ENCODE measurements at places on chromosomes 5 and 9.

GRCh38 chr5:116766470-116766947 is 191.9 kb upstream of the SEMA6A start:
- peak; percentile 98 for DNase-seq

DNA sequence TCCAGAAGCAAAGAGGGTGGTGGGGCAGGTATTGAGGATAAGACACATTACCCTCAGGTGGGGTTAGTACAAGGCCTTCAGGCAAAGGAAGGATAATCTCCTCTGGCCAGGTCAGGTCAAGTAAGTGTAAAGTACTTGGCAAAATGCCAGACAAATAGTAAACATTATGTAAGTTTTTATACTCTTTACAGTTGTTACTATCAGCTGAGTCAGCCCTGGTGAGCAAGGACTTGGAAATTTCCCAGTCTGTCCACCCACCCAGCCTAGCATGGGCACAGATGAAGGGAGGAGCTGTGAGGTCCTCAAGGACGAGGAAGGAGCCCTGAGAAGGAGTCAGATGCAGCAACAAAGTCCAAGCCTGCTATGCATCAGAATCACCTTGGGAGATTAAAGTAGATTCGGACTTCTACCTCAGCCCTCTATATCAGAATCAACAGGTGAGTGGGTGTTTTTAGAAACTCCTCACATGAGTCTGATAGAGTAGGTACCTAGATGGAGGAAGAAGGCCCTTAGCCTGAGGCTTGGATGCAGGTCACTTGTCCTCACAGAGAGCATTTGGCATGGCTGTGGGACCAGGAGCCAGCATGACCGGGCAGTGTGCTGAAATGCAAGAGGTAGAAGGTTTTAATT is 50.2 kb upstream of the BARX1 start:
- DNase-seq, result peak; percentile 93

GRCh38 chr9:127132921-127133647 is 10.6 kb upstream of the ANGPTL2 start:
- DNase-seq, result no peak

GRCh38 chr5:117947836-117948235 is 1040.5 kb downstream of the DTWD2 start:
- no peak for DNase-seq

DNA sequence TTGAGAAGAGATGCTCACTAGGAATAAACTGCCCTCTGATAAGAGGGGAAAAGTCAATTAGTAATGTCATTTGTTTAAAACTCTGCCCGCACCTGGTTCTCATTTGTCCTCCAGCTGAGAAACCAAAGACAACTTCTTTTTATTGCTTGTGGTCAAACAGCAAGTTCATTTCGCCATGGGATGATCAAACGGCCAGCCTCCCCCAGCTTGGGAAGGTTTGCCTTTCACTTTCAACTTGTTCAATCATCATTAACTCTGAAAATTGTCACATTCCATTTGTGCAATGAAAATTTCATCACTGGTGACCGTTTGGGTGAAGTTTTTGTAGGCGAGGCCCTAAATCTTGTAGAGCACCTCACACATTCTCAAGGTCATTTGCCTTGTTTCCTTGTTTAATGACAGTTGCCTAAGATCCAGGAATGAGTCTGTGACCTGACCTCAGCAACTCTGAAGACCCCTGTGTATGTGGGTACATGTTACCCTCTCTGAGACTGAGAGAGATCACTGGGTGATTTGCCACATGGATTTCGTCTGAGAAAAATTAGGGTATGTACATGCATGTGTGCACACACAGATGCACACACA is 117.7 kb downstream of the MARCHF3 start:
- DNase-seq, result no peak

- peak; percentile 85 for DNase-seq
Measured at GRCh38 chr9:80699511-80699998, 989.8 kb downstream of the TLE1 start.

- no peak for DNase-seq
Measured at GRCh38 chr9:16622541-16622940, 247.9 kb downstream of the BNC2 start.

All from bronchial epithelial cell (primary cell).